ENCODE measurements at places on chromosomes 4 and X.

DNA sequence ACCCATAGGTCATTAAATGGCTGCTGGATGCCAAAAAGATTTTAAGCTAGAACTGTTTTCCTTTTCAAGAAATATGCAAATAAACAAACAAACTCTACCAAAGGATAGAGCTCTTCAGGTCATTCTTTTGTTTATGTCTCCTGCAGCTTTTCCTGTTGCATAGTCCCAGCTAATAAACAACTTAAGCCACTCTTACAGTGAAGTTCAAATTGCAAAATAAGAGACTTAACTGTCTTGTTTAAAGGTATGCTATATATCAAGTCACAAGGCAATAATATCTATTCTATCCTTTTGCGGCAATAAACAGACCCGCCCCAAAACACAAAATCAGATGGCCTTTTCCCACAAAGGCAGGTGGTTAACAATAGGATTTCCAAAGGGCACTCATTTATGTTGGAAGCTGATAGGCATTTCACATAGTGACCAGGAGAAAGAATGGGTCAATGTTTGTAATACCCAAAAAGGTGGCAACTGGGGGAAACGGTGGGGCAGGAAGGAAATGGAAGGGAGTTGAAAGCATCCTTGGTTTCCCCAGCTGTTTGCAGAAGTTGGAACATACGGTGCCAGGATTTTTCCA is 15.3 kb downstream of the HAND2 start:
- peaks cover 24% of the 10 kb centered on the region for H3K4me1 ChIP-seq
- no peak for DNase-seq
- no peaks in the 10 kb centered on the region for H3K36me3 ChIP-seq
- H3K27me3 ChIP-seq: no peaks in the 10 kb centered on the region
- no peak overlapping the region for H3K4me3 ChIP-seq

GRCh38 chr4:169116270-169116901 is 106.3 kb upstream of the CBR4 start:
- no peak for DNase-seq
- H3K27ac ChIP-seq: no peak overlapping the region
- H3K36me3 ChIP-seq: peaks cover 33% of the 10 kb centered on the region
- no peaks in the 10 kb centered on the region for H3K27me3 ChIP-seq
- no peak overlapping the region for H3K4me3 ChIP-seq

DNA sequence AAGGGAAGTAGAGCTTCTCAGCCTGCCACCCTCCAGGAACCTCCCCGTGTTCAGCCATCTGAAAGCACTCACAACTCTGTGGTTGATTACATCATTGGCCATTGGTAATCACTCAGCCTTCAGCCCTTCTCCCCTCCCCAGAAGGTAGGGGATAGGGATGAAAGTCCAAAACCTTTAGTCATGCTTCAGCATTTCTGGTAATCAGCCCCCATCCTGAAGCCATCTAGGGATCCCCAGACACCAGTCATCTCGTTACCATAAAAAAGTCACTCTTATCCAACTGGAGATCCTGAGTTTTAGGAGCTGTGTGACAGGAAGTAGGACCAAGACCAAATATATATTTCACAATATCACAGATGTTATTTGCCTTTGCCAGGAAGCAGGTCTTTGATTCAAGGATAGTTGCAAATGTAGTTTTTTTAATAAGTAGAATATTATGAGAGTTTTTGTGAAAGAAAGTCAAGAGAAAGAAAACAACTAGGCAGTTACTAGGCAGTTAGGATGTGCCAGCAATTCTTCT is 364.6 kb upstream of the NOCT start:
- no peaks in the 10 kb centered on the region for H3K36me3 ChIP-seq
- DNase-seq: no peak
- H3K4me3 ChIP-seq: no peak overlapping the region
- no peak overlapping the region for H3K27ac ChIP-seq
- no peaks in the 10 kb centered on the region for H3K4me1 ChIP-seq

DNA sequence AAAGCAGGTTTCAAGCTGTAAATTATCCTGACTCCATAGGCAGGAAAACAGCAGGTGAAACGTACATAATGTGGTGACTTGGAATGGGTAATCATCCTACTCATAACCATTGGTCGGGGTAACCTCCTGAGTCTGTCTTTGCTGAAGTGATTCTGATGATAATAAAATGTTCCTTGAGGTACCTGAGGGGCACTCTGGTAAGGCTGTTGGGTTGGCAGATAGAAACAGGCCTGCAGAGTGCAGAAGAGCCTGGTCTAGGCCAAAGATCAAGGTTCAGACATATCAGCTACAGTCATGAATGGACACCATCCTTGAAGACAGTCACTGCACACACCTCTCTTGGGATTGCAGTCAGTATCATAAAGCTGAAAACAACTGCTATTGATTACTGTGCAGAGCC is 174.7 kb upstream of the RPL34 start:
- no peaks in the 10 kb centered on the region for H3K27me3 ChIP-seq
- DNase-seq: no peak
- no peak overlapping the region for H3K4me3 ChIP-seq
- no peaks in the 10 kb centered on the region for H3K36me3 ChIP-seq
- H3K4me1 ChIP-seq: no peaks in the 10 kb centered on the region

DNA sequence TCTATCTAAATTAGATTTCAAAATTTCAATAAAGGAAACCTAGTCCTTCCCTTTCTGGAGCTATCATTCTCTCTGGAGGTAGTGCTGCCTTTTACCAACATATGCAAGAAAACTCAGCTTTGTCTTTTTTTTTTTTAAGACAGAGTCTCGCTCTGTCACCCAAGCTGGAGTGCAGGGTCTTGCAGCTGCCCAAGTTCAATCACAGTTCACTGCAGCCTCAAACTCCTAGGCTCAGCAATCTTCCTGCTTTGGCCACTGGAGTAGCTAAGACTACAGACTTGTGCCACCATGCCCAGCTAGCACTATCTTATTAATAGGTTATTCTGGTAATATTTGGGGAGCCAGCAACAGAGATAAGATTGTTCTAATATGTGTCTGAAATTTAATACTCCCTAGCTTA is 12.3 kb downstream of the AASDH start:
- H3K36me3 ChIP-seq: no peaks in the 10 kb centered on the region
- no peak overlapping the region for H3K4me3 ChIP-seq
- H3K27ac ChIP-seq: no peak overlapping the region
- H3K4me1 ChIP-seq: no peaks in the 10 kb centered on the region
- DNase-seq: no peak

- H3K36me3 ChIP-seq: no peaks in the 10 kb centered on the region
- H3K4me1 ChIP-seq: no peaks in the 10 kb centered on the region
- DNase-seq: no peak
These were observed 13.3 kb downstream of the SLC38A5 start for GRCh38 chrX:48456628-48457331.

DNA sequence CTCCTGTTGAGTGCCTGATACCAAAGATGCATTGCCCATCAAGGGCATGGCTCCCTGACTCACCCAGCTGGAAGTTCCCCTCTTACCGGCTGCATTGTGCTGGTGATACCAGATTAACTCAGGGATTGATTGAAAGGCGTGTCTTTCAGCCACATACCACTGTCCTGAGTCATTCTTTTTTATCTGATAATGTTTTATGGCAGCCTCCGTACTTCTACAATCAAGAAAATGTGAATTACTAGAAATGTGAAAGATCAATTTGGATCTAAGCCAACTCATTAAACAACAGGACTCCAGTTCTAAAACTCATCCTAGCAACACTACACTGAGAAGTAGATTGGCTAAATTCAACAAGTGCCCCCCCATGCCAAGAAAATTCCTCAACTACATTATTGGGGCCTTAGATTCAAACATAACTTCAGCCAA is 40.0 kb downstream of the TXK start:
- no peak for DNase-seq
- H3K36me3 ChIP-seq: no peaks in the 10 kb centered on the region
- no peak overlapping the region for H3K4me3 ChIP-seq
- no peaks in the 10 kb centered on the region for H3K4me1 ChIP-seq
- H3K27ac ChIP-seq: no peak overlapping the region

GRCh38 chr4:67743194-67743593 is 11.0 kb downstream of the GNRHR start:
- H3K27ac ChIP-seq: no peak overlapping the region
- no peaks in the 10 kb centered on the region for H3K27me3 ChIP-seq
- no peak overlapping the region for H3K4me3 ChIP-seq
- no peaks in the 10 kb centered on the region for H3K36me3 ChIP-seq

DNA sequence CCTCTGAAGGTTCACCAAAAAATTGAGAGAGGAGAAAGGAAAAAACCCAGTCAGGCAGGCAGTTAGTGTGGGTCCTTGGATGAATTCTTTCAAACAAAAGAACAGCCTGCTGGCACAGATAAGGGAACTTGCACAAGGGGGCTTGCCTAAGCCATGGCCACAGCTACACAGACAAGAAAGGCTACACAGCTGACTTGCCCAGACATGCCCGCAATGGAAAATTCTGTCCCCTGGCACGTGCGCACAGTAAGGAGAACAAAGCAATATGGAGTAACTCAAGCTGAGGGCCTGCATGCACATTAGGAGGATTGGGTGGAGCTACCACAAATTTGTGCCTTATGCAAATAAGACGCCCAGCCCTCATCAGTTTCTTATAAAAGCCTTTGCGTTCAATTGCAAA is 512.5 kb upstream of the HTR2C start:
- H3K36me3 ChIP-seq: no peaks in the 10 kb centered on the region
- H3K27me3 ChIP-seq: no peaks in the 10 kb centered on the region
- no peak overlapping the region for H3K4me3 ChIP-seq
- H3K4me1 ChIP-seq: no peaks in the 10 kb centered on the region
- DNase-seq: no peak
